ENCODE measurements at places on chromosomes 6 and 20.

DNA sequence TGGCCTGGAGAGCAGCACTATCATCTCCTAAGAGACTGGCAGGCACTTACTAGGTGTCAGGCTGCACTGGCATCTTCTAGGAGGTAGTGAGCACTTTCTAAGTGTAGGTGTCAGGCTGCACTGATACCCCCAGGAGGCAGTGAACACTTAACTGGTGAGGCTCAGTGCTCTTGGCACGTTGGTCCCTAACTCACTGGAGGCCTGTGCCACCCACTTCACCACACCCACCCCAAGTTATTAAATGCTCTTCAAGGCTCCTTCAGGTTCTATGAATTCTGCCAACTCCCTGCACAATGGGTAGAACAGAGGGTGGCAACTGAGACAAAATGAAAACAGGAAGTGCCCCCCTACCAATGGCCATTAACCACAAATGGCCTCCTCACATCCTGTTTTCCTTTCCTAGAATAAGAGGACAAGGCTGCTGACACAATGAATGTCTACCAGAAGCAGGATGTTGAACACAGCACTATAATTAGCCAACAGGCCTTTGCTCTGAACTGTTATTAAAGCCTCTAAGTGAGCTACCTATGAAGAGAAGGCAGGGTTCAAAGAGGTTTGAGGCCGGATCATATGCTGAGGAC, 29.4 kb downstream of the NCOA5 start:
- no peak for DNase-seq

GRCh38 chr20:50054626-50055511, 58.1 kb downstream of the UBE2V1 start:
- DNase-seq: no peak

- no peak for DNase-seq
Observed at GRCh38 chr20:48875233-48875913, 46.1 kb upstream of the ARFGEF2 start.

DNA sequence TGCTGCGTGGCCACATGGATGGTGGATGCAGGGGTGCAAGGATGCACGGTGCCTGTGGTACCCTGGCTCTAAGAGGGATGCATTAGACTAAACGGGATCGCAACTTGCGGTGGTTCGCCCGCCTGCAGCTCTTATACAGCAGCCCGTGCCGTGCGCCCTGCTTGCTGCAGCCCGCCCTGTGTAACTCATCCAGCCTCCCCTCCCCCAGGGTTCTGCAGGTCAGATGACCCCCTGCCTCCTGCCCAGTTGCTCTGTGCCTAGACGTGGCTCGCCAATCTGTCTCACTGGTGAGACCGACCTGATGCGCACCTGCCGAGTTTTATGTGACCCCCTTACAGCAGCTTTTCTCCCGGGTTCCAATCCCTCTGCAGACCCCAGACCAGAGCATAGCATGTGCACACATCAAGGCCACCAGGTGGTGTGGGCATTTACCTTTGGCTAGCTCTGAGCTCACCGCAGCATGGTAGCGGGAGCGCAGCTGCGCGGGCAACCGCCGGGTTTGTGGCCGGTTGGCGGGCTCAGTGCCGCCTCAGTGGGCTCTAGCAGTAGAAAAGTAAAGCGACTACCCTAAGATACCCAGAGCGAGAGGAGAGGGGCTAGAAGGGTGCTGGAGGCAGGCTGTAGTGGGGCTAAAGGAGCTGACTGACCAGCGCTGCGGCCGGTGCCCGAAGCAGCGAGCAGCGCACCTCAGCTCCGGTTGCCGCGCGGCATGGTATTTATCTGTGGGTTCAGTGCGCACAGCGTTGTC, 693 bp upstream of the GNAS-AS1 start:
- no peak for DNase-seq

GRCh38 chr6:148364056-148364824, 21.6 kb downstream of the SASH1 start:
- peak; percentile 96 for DNase-seq

GRCh38 chr6:27545271-27546046, 72.6 kb upstream of the ZNF184 start:
- peak; percentile 88 for DNase-seq

All from ELR (cell line).